Activated T-cell treated with anti-CD3 and anti-CD28 coated beads for 1 hour (primary cell): ENCODE measurements at places on chromosomes 13 and 19.

- DNase-seq, result peak; percentile 73
Measured at GRCh38 chr19:7871437-7872305, 2.5 kb downstream of the PRR36 start.

DNA sequence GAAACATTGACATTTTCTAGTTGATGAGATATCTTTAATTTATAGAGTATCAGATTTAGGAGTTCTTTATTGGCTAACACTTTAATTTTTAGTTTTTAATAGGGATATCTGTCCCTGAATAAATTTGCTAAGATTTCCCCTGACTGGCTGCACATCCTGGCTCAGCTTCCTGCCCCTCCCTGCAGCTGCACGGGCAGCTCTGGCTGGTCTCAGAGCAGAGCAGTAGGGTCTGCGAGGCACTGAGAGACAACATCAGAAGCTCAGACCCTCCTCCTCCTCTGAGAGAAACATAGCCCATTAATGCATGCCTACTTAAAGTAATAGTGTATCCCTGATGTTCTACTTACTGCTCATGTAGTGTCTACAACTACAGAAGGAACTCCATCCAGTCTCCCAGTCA lies 139.2 kb downstream of the TNFSF13B start:
- no peak for DNase-seq

DNA sequence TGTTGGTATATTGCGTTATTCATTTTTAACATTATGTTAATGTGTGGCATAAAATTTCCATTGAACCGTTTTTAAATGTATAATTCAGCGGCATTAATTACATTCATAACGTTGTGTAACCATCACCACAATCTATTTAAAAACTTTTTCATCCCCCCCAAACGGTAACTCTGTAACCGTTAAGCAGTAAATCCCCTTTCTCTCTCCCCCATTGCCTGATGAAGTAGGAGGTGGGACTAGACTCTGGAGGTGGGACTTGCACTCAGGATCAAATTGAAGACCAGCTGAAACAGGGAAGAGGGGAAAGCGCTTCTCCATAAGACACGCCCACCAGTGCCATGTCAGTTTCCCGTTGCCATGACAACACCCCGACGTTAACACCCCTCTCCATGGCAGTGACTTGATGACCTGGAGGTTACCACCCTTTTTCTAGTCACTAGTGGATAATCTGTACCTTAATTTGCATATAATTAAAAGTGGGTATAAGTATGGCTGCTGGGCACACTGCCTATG lies 16.8 kb downstream of the CLEC11A start:
- DNase-seq, result no peak

DNA sequence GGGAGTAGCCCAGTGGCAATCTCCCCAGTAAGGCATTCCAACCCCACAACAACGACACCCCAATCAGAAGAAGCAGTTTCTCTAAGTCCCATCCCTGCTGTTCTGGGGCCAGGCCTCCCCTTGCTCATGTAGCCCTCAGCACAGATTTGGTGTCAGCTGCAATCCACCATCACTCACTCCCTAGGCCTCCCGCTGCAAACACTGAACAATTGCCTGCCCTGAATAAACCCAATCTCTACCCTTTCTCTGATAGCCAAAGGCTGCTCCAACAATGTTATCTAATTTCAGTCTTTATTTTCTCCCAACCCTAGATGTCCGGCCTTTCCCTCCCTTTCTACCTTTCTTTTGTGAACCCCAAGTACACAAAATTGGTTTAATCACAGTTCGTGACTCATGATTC lies 5.6 kb upstream of the SOX21 start:
- no peak for DNase-seq
